ENCODE measurements at places on chromosomes 2 and 18.

- no peak for DNase-seq
Measured at GRCh38 chr2:39020383-39020782, 100.5 kb downstream of the SOS1 start.

DNA sequence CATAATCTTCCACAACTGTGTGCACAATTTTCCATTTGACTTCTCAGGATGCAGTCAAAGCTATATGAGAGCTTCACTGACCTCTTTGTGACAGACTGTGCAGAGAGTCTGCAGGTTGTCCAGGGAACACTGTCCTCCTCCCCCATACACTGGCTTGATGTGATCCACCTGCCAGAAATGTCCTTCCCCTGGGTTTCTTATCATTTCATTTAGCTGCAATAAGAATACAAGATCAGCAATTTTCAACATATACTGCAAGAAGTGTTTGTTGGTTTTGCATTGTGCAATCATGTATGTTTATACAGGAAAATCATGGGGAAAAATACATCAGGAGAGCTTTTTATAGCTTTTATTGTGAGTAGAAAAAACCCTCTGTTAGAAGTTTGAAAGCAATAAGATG is 150.7 kb downstream of the RAB3GAP1 start:
- DNase-seq: no peak

DNA sequence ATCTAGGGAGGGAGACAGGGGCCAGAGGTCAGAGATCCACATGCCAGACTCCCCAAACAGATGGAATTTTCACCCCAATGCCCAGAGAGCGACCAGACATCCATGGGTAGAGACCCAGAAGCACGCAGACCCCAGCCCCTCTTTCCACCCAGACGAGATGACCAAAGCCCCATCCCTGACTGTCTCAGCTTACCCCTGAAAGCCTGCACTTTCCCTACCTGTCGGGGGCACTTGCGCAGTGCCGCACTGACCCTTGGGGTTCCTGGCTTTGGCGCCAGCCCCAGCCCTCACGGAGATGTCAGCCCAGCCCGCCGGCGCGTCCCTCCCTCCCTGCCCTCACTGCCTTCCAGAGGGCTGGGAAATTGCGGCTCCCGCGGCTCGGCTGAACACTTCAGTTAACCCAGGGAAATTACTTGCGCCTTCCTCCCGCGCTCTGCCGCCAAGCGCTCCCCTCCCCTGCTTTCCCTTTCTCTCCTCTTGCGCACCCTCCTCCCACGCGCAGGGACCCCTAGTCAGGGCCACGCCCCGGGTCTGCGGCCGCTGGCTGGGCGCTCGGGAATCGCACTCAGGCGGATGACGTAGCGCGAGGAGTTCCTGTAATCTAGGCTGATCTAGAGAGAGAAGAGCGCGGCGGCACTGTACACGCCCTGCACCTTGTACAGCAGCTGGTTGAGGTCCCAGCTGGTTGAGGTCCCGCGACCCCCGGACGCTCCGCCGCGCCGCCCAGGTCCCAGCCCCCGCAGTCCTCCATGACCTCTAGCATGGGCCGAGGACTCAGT is 12.0 kb downstream of the ALPG start:
- DNase-seq: no peak

DNA sequence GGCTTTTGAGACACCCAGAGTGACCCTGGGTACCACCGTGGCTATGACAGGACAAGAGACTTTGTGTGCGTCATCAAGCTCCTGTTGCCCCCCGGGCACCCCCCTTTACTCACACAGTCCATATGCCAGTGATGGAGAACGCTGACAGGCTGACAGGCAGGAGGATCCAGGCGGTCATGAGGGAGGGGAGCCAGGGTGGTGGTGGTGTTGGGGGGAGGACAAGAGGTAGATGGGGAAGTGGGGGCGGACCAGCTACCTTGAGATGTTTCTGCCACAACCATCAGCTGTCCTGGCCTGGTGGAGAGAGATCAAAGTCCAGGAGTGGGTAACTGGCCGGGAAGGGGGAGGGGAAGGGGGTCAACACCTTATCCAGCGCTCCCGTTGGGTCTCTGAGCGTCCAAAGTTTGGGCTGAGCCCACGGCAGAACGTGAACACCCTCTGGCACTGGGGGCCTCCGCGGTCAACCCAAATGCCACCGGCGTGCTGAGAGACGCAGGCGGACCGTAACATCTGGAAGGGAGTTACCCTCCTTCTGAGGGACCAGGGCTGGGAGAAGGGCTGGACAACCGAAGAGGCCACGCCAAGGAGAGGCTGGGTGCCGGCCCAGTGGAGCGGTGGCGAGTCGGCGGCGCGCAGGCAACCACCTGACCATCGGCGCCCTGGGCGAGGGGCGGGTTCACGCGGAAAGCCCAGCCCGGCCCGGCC is 575 bp downstream of the TMEM150A start:
- no peak for DNase-seq

- no peak for DNase-seq
Measured at GRCh38 chr2:41040782-41041520, 589.1 kb upstream of the SLC8A1 start.

GRCh38 chr2:208195531-208195930 is 5.7 kb upstream of the C2orf80 start:
- no peak for DNase-seq

DNA sequence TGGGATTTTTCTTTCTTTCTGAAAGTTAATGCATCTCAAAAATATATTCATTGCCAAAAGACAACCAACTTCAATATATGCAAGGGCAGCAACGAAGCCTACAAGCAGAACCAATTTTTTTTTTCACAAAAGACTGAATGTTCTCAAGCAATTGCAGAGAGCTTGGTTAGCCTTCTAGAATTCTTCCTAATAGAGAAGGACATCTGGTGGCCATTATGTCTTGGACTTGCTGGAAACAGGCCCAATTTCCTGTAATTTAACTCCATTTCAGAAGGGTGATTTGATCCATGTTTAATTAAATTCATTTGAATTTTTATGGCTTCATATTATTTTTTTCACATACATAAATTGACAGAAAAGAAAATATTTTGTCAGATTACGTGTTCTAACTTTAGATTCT is 208.0 kb downstream of the TPGS2 start:
- DNase-seq: no peak

GRCh38 chr2:240762971-240763370 is 57.0 kb downstream of the KIF1A start:
- no peak for DNase-seq

DNA sequence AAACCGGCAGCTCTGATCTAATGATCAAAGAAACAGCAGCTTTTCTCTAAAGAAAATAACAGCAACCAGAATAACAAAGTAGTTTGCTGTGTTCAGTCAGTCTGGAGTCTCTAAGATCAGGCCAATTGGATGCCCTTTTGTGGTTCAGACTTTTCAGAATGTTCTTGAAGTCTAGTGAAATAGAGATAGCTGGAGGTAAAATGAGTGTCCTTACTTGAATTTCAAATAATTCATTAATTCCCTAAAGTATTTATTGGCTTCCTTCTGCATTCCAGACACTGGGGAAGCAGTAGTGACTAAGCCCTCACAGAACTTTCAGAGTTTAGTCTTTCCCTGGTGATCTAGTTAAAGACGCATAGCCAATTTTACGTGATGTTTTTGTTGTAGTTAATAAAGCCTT is 58.7 kb downstream of the C18orf54 start:
- DNase-seq: no peak

GRCh38 chr2:80670763-80671162 is 366.2 kb upstream of the LRRTM1 start:
- DNase-seq: no peak

DNA sequence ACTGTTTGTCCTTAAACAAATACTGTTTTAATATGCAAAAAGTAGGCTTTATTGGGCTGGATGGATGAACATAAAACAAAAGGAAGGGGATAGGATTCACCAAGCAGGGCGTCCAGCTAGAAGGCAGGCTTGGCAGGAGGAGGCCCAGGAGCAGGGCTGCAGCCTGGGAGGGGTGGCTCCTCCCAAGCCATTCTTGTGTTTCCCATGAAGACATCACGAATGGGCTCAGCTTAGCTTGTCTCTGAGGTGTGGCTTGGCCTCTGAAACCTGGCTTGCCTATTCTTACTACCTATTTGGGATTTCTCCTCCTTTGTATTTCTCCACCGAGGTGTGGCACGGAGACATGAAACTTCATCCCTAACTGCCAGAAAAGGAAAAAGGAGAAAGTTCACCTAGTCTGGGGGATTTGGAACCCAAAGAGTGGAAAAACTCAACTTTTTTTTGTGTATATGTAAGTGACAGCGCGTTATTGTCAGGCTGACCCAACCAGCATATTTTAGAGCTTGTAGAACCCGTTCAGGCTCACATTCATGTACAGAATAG is 481.9 kb upstream of the SPRED2 start:
- no peak for DNase-seq

DNA sequence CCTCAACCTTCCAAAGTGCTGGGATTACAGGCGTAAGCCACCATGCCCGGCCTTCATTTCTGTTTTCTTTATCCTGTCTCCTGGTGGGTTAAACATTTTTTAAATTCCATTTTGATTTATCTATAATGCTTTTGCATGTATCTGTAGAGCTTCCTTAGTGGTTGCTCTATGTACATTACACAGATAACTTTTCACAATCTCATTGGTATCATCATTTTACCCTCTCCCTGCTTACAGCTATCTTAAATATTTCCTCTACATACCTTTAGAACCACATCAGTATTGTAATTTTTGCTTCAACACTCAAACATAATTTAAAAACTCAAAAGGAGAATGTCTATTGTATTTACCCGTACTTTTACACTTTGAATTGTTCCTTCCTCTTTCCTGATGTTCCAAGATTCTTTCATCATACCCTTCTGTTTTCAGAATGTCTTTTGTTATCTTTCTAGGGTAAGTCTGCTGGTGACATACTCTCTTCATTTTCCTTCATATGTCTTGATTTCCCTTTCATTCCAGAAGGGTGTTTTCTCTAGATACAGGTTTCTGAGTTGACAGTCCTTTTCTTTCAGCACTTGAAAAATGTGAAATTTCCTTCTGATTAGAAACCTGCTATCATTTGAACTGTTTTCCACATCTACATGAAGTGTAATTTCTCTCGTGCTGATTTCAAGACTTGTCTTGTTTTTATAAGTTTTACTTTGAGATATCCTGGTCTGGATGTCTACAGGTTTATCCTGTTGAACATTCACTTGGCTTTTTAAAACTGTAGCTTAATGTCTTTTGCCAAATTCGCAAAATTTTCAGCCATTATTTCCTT is 21.9 kb downstream of the PPP3R1 start:
- no peak for DNase-seq

DNA sequence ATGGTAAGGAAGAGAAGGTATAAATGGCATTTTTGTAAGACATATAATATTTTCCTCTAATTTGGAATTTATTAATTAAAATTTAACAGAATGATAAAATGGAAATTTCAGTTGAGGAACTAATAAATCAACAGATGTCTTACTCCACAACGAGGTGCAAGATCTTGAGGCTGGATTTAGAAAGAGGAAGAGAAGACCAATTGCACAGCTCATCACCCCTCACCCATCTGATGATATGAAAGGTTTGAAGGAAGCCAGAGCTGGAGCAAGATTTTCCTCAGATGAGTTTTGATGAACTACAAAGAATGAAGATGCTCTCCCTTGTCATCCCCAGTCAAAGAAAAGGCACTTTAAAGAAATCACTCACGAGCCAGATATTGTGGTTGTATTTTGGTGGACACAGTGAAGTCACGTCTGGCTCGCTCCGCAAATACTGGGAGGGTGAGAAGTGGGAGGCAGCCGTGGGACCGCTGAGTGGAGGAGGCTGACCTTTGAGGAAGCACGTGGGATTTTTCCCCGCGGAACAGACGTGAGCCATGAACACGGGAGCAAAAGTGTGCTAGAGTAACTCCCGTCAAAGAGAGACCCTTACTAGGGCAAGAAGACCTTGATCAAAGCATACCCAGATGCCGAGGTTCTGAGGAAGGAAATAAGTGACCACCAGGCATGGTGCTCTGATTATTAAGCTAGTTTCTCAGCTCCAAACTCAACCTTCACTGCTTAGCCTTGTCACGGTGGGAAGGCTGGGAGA is 511.4 kb downstream of the RNF144A start:
- DNase-seq: no peak

GRCh38 chr2:111205774-111206173 is 85.1 kb downstream of the BCL2L11 start:
- no peak for DNase-seq

- DNase-seq: no peak
Measured at GRCh38 chr2:71842744-71843143, 304.9 kb downstream of the CYP26B1 start.

- DNase-seq: no peak
Measured at GRCh38 chr2:62478093-62478580, 27.9 kb downstream of the TMEM17 start.

GRCh38 chr2:8006626-8007025 is 675.2 kb upstream of the ID2 start:
- no peak for DNase-seq
